ENCODE measurements at places on chromosomes 11 and 22.

- no peak for DNase-seq
Measured at GRCh38 chr11:108596701-108597100, 3.1 kb upstream of the EXPH5 start.

DNA sequence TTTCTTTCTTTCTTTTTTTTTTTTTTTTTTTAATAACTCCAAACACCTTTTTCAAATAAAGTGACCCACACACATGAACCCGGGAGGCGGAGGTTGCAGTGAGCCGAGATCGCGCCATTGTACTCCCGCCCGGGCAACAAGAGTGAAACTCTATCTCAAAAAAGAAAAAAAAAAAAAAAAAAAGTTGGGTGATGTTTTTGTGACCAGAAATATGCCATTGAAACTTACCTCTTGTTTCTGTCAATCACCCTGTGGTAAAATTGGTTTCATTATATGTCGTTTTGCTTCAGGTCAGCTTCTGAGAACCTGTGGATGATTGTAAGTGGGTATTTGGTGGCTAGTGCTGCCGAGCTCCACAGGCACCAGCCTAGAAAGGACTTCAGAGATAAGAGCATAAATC is 238.8 kb downstream of the TBC1D22A start:
- DNase-seq, result no peak

DNA sequence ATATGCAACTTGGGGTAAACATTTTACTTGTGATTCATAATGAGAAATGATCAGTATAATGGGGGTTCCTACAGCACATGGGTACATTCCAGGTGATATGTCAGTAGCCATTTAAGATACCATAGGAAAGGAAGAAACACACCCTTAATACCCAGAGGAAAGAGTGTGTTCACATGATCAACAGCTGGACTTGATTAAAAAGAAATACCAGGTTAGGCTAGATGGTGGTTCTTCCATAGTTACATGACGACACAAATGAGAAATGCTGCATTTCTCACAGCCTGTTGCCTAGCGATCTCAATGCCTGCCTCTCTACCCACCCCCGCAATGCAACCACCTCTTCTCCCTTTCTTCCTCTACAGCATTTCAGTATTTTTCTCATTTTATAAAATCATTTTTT is 96.8 kb downstream of the TTC28 start:
- no peak for DNase-seq

DNA sequence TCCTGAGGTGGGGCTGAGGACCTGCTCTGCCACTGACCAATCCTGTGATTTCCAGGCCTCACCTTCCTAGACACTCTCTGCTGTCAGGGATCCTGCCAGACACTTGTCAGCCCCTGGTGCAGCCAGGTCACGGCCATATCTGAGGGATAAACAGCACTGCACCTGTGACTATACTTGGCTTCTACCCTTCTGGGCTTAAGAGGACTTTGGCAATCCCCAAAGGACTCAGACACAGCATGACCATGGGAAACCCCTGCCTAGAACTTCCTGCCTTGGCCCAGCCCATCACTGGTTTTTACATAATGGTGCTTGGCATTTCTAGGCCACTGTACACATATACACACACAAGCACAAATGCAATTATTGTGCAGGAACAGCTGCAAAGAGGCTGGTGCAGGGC is 11.6 kb upstream of the OLFML1 start:
- DNase-seq, result no peak

DNA sequence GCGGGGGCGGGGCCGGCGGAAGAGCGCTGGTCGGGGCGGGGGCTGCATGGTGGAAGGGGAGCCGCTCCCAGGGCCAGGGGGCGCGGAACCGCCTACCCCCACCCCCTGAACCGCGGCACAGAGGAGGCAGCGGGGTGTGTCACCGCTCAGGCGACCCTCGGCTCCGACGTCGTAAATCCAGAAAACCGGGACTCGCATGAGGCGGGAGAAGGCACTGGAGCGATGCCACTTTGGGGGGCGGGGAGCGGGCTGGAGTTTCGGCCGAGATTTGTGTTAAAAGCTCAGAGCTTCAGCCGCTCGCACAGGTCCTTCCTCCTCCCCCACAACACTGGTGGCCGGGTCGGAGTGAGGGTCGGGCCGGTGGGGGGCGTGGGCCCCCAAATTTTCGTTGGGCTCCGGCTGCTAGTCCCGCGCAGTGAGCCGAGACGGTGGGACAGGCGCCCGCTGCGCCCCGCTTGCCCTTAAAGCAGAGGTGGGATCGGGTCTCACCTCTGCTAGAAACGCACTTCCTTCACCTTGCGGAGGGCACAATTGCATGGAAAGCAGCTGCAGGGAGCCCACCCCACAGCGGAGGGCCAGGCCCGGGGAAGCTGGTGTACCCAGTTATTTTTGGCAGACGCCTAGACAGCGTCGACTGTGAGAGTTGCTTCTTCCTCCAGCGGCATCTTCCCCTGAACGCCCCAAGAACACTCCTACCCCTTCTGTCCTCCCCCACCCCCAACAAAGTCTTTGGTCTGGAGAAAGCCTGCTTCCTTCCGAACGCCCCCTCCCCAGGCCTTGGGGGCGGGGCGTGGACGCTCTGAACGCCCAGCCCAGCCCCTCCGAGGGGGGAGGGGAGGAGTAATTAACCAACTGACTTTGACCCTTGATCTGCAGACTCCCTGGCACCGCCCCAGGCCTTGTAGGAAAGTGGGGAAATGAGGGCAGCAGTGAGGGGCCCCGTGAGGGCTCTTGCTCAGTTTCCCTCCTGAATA is 1.1 kb downstream of the OVOL1 start:
- DNase-seq, result no peak

GRCh38 chr11:45169310-45170072 is 23.1 kb downstream of the PRDM11 start:
- DNase-seq, result no peak

GRCh38 chr11:67691149-67691548 is 16.7 kb upstream of the ALDH3B2 start:
- DNase-seq, result no peak

GRCh38 chr11:125569915-125570621 is 791 bp downstream of the EI24 start:
- DNase-seq, result no peak

- DNase-seq, result no peak
Measured at GRCh38 chr11:118476676-118477075, 40.4 kb downstream of the KMT2A start.

DNA sequence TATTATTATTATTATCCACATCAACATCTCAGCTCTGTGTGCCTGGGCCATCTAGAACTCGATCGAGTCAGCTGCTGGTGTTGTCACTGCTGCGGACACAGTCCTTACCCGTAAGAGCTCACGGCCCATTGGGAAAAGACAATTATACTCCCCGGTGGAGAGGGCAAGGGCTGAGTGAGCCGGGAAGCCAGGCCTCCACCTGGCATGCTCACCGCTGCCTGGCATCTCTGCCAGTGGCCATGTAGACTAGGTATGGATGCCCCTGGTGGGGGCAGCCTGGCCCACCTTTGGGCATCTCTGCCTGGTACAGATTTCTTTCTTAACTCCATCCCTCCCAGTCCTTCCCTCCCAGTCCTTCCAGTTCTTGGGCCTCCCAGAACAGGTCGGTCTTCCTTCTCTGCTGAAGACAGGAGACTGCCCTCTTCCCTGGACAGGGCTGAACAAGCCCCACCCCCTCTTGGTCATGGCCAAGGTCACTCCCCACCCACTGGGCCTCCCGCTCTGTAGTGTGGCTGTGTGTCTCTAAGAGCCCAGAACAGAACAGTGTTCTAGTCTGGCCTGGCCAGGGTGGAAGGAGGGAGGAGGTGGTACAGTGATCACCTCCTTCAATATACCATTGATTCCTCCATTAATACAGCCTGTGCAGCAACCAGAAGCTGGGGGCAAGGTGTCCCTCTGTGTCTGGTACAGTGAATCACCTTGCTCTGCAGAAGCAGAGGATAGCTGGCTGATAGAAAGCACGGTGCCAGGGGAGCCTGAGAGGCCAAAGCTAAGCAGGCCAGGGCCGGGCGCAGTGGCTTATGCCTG is 57.7 kb downstream of the FLRT1 start:
- DNase-seq, result no peak

GRCh38 chr11:128890543-128891368 is at the start of gene KCNJ5:
TSS of gene KCNJ5 (plus strand) at chr11:128891356. CDS start at chr11:128911274, 19,918 bp downstream.
- no peak for DNase-seq

- DNase-seq, result no peak
Measured at GRCh38 chr11:114050258-114050927, 9.1 kb upstream of the ZBTB16 start.

DNA sequence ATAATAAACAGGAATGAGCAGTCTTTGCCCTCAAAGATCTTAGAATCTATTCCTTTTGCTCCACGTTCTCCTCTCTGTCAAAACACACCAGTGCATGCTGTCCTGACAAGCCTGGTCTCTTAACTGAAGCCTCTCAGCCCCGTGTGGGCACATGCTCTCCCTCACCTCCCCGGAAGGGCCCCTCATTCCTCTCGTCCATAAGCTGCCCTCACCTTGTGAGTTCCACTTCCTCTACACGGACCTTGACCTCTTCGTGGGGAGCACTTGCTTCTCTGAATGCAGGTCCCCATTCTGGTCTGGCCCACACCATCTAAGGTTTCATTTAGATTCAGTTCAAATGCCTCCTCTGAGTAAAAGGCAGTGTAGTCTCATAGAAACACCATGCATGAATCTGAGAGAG is 412.3 kb upstream of the SYN3 start:
- no peak for DNase-seq

- no peak for DNase-seq
Measured at GRCh38 chr11:46382646-46383403, 1.4 kb downstream of the MDK start.

DNA sequence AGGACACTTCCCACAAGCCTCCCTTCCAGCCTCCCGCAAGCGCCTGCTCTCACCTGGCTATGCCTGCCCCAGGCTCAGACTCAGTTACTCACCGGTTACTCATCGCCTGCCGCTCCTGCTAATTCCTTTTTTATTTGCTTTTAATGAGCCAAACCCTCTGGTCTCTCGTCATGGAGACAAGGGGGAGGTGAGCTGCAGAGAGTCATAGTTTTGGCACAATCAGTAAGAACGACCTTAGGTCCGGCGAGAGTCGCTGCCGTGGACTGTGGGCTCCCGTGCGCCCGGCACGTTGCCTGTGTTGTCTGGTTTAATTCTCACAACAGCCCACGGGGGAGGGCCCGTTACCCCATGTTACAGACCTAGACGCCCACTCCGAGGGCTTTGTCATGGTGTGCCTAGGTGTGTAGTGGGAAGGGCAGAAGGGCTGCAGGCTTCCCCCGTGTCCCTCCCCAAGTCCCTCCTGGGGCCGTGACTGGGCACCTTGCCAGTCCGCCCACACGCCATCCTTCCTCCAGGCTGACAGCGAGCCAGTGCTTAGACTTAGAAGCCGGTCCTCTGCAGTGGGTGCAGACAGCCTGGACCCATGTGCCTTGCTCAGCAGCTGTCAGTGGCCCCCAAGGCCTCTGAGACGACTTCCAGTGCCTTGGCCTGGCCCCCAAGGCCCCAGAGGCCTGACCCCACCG is 42.2 kb downstream of the WNT7B start:
- peak; percentile 95 for DNase-seq

- no peak for DNase-seq
Measured at GRCh38 chr22:19664951-19665783, 49.1 kb upstream of the SEPTIN5 start.

GRCh38 chr11:103109818-103110388 is 677 bp downstream of the DYNC2H1 start:
- DNase-seq, result no peak

GRCh38 chr11:129700701-129701100 is 114.9 kb upstream of the TMEM45B start:
- no peak for DNase-seq

GRCh38 chr11:72815110-72815618 is 953 bp downstream of the ATG16L2 start:
- DNase-seq, result no peak

DNA sequence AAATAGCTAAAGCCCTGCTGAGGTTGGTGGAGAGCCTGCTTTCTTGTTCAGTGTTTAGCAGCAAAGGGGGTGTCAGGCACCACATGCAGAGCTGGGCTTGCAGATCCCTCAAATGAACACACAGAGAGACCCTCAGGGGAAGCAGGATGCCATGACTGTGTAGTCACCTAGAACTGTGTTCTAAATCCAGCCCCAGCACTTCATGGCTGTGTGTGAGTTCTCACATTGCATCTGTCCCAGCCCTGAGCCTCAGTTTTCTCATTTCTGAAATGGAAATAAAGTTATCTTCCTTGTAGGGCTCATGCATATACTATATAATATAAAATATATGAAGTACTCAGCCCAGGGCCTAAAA is 47.1 kb downstream of the CWC15 start:
- no peak for DNase-seq
